ENCODE measurements at places on chromosomes 5 and 9. TPM values are rescaled to one million over a fixed set of nuclear protein-coding genes. Genes with fewer than 3 reads are reported as not detected.

The SHC3 gene
- 7.6 TPM for total RNA-seq

The EXOC3 gene
- 34.5 TPM for total RNA-seq

The MZB1 gene
- 0.09 TPM for total RNA-seq

The LCN15 gene
- total RNA-seq = not detected

The TYRP1 gene
- total RNA-seq = 0.56 TPM

The VLDLR gene
- 4.4 TPM for total RNA-seq

The MEIKIN gene
- total RNA-seq = not detected

All from endothelial cell of coronary artery (primary cell).